Upper lobe of right lung (tissue), 1 donor: ENCODE measurements at places on chromosomes 6 and 20. TPM values are rescaled to one million over a fixed set of nuclear protein-coding genes. Genes with fewer than 3 reads are reported as not detected.

GRCh38 chr6:157879873-157880254 lies 56.8 kb downstream of the SNX9 start:
- no peak for DNase-seq
- peaks cover 19% of the 10 kb centered on the region for H3K36me3 ChIP-seq
- H3K4me3 ChIP-seq, result no peak overlapping the region
- peaks cover 11% of the 10 kb centered on the region for H3K4me1 ChIP-seq

The CFB gene
- 74.9 TPM for total RNA-seq

The CENPQ gene
- total RNA-seq, result 3.8 TPM

DNA sequence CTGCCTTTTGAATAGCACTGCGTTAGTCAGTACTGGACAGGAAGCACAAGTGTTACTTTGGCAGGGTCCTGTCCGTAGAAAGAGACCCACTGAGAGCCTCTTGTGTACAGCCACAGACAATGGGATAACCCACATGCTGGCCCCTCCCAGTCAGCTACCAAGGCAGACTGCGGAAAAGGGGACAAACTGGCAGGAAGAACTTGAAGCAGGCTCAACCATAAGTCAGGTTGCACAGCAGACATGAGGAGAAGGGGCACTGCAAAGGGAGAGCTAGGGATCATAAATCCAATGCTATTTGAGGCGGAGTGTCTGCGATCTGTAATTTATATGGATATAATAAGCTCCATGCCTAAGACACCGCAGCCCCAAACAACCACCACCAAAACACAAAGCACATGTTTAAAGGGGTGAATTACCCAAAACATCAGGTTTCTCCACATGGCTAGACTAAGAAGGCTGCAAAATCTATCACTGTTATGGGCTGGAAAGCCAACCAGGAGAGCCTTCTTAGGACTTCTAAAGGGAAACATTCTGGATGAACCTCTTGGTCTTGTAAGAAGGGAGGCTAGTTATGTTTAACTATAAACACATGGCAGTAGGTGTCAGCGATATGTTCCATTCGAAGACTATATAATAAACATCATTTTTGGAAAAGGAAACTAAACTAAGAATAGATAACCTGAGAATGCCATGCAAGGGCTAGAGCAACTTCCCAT lies 141.7 kb downstream of the BACH2 start:
- no peaks in the 10 kb centered on the region for H3K4me1 ChIP-seq
- no peak for DNase-seq
- H3K36me3 ChIP-seq, result no peaks in the 10 kb centered on the region

The GGTLC1 gene
- 105 TPM for total RNA-seq

DNA sequence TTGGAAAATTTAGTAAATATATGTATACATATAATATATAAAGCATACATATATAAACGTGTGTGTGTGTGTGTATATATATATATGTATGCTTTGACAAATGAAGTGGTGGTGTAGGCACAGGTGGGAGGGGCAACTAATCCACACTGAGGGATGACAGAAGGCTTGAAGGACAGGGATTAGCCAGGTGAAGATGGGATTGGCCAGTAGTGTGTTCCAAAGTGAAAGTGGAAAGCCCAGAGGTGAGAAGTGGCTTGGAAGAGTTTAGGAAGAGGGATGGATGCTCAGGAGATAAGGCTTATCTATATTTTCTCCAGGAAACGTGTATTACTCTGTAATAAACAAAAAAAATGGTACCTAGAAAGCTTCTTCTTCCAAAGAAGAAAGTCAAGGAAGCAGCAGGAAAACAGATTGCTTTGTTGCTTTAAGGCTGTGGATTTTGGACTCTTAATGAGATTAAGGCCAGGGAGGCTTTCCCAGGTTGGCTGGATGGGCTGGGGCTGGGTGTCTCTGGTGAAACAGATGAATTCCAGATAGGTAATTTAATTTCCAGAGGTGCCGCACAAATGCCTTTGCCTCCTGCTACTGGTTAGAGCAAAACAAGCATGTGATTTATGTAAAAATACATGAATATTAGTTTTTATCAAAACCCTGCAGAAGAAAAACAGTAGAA lies 63.9 kb downstream of the JARID2 start:
- H3K4me3 ChIP-seq, result no peak overlapping the region
- no peak overlapping the region for H3K27ac ChIP-seq
- no peak for DNase-seq
- peaks cover 27% of the 10 kb centered on the region for H3K4me1 ChIP-seq
- no peaks in the 10 kb centered on the region for H3K27me3 ChIP-seq

DNA sequence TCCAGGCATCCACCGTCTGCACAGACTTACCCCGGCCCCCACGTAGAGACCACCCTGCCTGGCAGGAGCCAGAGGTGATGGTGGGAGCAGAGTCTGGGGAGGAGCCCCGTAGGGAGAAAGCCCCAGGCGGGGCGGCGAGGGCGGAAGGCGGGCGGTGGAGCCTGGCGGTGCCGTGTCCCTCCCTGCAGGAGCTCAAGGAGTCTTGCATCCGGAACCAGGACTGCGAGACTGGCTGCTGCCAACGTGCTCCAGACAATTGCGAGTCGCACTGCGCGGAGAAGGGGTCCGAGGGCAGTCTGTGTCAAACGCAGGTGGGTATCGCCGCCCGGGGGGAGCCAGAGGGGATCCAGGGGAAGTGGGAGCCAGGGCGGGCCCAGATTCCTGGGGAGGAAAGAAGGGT lies 6.0 kb downstream of the CLPSL1 start:
- H3K36me3 ChIP-seq, result no peaks in the 10 kb centered on the region
- H3K4me3 ChIP-seq, result no peak overlapping the region
- DNase-seq, result peak; percentile 70
- peaks cover 4% of the 10 kb centered on the region for H3K4me1 ChIP-seq
